Left forelimb (tissue), 1 donor: ENCODE measurements at places on chromosomes 16 and 17.

- DNase-seq = no peak
Measured at GRCh38 chr17:46135879-46136563, 57.2 kb downstream of the KANSL1 start.

GRCh38 chr17:54920819-54921218 is 20.2 kb downstream of the TOM1L1 start:
- no peak for DNase-seq

- DNase-seq = no peak
Measured at GRCh38 chr17:10622617-10623485, 34.3 kb downstream of the MYH3 start.

- peak; percentile 72 for DNase-seq
Measured at GRCh38 chr16:10979717-10980601, 35.6 kb downstream of the CLEC16A start.

- DNase-seq = no peak
Measured at GRCh38 chr17:49218941-49219913, 8.7 kb downstream of the ABI3 start.
